ENCODE measurements at places on chromosomes 2 and 18. TPM values are rescaled to one million over a fixed set of nuclear protein-coding genes. Genes with fewer than 3 reads are reported as not detected.
A peak's percentile ranks its signal among the peaks of the same experiment; 100 is the strongest.

GRCh38 chr2:160199683-160200389 lies at the start of gene ITGB6:
TSS of gene ITGB6 (minus strand) at chr2:160200272. CDS start at chr2:160200063, 209 bp downstream.
- no peak for DNase-seq

DNA sequence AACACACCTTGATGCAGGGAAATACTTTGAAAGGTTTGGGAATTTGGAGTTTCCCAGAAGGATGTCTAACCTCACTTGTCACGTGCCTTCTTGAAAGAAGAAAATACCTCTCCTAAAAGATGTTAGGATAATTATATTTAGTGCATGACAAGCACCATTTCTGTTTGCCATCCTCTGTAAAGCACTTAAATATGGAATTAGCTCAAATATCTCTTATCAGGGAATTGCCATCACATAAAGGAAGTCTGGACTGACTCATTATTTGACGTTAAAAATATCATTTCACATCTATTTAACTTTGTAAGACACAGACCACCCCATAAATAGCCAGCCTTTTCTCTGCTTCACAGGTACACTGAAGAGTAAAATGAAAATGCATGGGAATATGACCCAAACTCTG lies 140.1 kb downstream of the STK39 start:
- peak; percentile 23 for DNase-seq

- DNase-seq, result no peak
Observed at GRCh38 chr2:156593594-156593921, 157.4 kb downstream of the GPD2 start.

DNA sequence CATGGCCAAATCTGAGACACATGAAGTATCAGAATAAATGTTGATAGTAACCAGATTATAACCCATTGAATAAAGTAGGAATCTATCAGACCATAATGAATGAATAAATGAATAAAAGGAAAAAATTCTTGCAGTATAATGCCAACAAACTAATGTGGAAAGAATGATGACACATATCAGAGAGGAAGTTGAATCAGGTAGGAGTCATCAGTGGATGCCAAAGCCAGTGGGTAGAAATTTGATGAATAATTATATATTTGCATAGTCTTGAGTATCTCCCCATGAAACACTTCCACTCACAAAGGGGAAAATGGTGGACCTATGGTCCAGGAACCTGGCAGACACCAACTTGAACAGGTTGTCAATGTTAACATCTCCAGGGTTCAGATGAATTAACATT lies 68.6 kb downstream of the GALNT3 start:
- DNase-seq, result peak; percentile 30

Gene GAL3ST2
- total RNA-seq, result not detected

DNA sequence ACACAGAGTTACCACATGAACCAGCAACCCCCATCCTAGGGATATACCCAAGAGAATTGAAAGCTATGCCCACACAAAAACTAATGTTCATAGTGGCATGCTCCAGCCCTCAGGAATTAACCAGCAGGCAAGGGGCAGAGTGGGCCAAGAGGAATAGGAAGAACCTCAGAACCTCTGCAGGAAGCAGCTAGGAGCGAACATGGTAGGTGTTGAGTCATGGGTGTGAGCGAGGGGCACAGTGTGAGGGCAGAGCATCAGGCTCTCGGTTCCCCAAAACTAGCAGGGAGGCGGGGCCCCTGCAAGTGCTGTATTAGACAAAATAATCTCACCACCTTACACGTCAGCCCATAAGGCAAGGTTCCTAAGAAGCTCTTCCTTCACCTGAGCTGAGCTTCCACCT lies 5.6 kb upstream of the RUFY4 start:
- DNase-seq, result no peak

DNA sequence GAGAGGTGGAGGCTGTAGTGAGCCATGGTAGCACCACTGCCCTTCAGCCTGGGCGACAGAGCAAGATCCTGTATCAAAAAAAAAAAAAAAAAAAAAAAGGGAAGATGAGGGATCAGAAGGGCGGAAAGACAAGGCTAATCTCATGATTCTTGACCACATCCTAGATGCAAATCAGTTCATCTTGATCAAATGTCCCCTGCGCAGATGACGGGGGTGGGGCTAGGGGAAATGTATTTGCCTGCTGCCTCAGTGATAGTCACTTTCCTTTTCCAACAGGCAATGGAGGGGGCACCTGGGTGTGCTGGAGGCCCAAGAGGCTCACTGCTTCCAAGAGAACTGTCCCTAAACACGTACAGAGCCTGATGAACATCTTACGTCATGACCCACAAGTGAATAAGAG lies 3.7 kb upstream of the EMILIN2 start:
- DNase-seq, result no peak

DNA sequence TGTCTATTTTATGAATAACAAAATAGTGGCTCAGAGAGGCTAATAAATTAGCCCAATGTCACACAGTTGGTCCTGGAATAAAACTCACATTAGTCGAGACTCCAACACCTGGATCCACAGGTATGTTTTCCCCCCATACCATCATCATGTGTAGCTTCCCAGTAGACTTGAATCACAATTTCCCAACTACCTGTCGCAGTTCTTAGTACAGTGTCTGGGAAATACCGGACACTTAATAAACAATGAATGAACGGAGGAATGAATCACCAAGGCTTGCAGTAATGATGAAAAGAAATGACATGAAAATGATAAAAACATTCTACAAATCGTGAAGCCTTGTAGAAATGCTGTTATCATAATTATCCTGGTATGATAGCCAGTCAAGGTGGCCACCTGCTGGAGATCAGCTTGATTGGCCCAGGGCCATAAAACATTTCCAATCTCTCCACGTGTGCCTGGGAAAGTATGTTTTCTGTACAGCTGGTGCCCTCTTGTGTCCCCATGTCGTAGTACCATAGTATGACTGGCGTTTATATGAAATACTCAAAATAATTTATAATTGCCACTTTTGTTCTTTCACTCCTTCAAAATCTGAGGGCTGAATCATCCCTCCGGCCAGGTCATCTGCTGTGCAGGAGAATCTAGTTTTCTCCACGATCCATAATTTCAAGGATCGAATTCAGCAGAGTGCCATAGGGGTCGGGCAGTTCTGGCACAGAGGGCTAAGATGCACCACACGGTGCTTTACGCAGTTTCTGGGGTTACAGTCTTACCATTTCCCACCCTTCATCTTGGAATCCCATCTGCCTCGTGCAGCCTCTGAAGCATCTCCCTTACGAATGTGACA lies 95.4 kb downstream of the LAMA1 start:
- peak; percentile 86 for DNase-seq

Gene ALPI
- total RNA-seq, result not detected

Gene TRAK2
- 26.8 TPM for total RNA-seq

DNA sequence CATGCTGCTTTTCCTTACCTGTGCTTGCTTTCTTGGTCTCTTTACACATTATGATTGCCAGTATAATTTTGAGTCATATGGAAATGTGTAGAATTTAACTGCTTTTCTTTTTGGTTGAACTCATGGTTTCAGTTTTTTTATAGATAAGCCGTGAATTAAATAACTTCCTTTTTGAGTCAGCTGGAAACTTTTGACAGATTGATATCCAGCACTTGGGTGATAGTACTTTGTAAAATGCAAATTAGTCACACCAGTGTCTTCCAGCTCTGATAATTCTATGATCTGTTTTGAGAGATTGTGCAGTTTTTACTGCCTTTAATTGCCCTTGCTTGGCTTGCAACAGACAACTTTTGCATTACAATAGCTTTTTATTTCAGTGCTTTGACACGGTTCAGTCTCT lies 86.4 kb downstream of the NCOA1 start:
- DNase-seq, result peak; percentile 8

DNA sequence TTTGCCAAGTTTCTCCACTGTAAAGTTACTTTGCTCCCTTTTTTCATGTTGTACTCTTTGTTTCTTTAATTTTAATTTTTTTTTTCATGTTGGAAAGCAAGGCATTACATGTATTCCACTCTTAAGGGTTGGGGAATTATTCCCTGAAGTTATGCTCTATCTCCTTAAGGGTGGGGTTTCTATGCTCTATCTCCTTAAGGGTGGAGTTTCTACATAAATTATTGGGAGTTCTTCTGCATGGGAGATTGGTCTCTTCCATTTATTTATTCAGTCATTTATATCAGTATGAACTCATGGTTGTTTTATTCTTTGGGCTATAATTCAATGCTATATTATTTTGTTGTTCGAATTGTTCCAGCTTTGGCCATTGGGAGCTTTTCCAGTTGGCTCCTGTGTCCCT lies 11.2 kb downstream of the MRPL33 start:
- DNase-seq, result no peak

DNA sequence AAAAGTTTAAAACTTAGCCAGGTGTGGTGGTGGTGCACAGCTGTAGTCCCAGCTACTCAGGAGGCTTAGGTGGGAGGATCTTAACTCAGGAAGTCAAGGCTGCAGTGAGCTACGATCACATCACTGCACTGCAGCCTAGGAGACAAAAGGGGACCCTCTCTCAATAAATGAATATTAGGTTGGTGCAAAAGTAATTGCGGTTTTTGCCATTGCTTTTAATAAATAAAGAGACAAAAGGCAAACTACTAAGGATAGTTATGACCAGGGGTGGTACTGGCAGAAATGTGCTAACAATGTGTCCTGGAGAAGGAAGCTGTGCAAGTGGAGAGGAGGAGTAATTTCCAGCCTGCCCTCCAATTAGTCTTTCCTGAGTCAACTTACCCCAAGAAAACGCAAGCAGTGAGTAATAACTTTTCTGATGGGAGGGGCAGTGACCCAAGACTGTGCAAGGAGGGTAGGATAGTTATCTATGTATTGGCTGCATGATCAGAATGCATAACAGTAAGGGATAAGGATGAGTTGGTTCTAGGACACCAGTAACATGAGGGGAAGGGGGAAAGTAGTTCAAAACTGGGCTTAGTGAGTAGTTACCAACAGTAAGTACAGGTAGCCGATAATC lies 1.5 kb downstream of the EXOC6B start:
- DNase-seq, result no peak

Gene CELF4
- total RNA-seq, result not detected

GRCh38 chr2:50469784-50470183 lies 562.1 kb downstream of the NRXN1 start:
- no peak for DNase-seq

DNA sequence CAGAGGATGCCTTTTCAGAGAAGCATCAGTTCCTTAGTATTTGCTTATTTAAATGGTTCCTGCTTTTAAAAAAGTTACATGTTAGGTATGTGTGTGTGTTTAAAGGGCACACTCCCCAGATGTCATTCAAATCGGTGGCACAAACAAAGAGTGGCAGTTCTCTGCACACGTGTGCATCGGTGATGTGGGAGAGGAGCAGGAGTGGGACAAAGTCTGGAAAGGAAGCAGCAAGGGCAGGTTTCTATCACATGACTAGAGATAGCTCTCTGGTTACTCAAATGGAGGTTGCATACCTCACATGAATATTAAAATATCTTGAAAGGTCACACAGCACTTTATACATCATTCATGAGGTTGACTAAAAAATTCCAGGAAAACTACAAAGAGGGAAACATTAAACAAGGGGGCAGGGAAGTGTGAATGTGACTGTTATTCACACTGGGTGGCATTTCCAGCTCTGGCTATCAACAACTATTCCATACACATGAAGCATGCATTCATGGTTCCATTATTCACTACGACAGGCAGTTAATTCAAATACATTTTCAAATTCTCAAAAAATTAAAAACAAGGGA lies 64.7 kb downstream of the SEPTIN10 start:
- no peak for DNase-seq

GRCh38 chr2:168458139-168458538 lies 2.1 kb downstream of the CERS6 start:
- DNase-seq, result no peak

Gene IHH
- not detected for total RNA-seq

Gene NPAS2
- total RNA-seq, result 11.7 TPM

DNA sequence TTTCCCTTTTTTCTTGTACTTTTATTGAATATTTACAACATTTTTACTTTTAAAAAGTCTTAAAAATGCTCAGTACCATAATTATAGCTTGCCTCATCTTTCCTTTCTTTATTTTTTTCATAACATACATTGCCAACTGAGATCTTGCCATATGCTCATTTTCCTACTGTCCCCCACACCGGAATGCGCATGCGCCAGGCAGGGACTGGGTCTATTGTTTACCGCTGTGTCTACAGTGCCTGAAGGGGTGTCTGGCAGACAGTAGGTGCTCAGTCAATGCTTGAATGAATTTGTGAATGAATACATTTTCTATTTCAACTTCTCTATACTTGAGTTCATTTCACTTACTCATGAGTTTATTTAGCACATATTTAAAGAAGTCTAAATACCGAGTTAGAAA lies 158.0 kb downstream of the CYP26B1 start:
- no peak for DNase-seq

Gene ZBTB7C
- total RNA-seq, result not detected

DNA sequence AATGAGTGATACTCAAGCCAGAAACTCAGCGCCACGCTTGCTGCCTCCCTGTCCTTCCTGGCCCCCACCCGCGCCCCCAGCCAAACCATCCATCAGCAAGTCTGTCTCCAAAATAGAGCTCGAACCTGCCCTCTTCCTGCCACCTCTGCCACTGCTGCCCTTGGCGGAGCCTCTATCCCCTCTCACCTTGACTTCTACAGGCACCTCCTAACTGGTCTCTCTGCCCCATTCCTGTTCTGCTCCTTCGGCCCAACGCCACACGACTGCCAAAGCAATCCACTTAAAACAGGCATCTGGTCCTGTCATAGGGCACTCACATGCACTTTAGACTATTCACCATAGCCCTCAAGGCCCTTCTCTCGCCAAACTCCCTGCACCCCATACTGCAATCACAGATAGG lies 210.3 kb upstream of the SMAD2 start:
- no peak for DNase-seq

GRCh38 chr18:37963837-37964236 lies 398.2 kb upstream of the CELF4 start:
- DNase-seq, result no peak

Gene MSTN
- total RNA-seq, result not detected

GRCh38 chr2:145055651-145056050 lies 535.7 kb upstream of the ZEB2 start:
- no peak for DNase-seq

DNA sequence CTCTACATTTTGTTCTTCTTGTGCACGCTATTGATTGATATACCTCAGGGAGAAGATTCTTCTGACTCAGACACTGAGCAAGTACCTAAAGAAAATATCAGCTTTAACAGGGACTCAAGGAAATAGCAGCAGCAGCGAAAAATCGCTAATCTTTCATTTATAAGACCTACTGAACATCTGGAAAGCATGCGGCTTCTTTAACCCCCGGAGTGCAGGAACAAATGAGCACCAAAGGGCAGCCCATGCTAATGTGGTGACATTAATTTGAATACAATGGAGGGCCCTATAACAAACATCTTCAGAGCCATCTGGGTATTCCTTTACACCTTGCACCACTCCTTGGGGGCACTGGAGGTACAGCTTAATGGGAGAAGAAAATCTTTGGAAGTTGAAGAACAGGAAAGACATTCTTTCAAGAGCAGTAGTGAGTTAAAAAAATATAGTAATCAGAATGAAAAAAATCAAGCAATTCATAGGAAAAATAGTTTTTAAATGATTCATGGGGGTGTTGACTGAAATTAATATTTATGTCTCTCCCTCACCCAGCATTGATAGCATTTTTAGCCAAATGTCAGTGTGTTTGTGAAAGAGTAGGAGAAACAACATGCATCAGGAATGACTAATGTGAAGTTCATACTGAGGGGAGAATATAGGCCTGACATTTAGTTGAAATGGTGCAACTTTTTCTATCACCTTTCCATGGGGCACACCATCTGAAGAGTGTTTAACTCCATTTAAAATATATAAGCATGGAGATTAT lies 281.7 kb downstream of the HRH4 start:
- DNase-seq, result no peak
